OCI-LY7 (cell line): ENCODE measurements at places on chromosomes 3 and 15. TPM values are rescaled to one million over a fixed set of nuclear protein-coding genes. Genes with fewer than 3 reads are reported as not detected.

NR2E3 gene
- not detected in 2 replicates for total RNA-seq

STAC gene
- total RNA-seq, result not detected in 2 replicates

CPNE9 gene
- 0.22 TPM in 1 of 2 replicates, not detected in the other for total RNA-seq

ITPKA gene
- total RNA-seq, result not detected in 2 replicates

RTP4 gene
- total RNA-seq, result not detected in 2 replicates

PCSK6 gene
- total RNA-seq, result 0.57 TPM in 1 of 2 replicates, not detected in the other

GREM1 gene
- not detected in 2 replicates for total RNA-seq

TM4SF18 gene
- total RNA-seq, result not detected in 2 replicates

SLC2A2 gene
- not detected in 2 replicates for total RNA-seq

ACTC1 gene
- not detected in 2 replicates for total RNA-seq

ZNF502 gene
- total RNA-seq, result not detected in 2 replicates
